Stimulated activated CD8-positive, alpha-beta memory T cell treated with anti-CD3 and anti-CD28 coated beads, Interleukin-7, amount 100 ng/mL, for 4 hours (primary cell): ENCODE measurements at places on chromosomes 13 and 19.
A peak's percentile ranks its signal among the peaks of the same experiment; 100 is the strongest.

GRCh38 chr13:19864746-19865309 lies 1.4 kb upstream of the ZMYM5 start:
- peak; percentile 53 for DNase-seq

DNA sequence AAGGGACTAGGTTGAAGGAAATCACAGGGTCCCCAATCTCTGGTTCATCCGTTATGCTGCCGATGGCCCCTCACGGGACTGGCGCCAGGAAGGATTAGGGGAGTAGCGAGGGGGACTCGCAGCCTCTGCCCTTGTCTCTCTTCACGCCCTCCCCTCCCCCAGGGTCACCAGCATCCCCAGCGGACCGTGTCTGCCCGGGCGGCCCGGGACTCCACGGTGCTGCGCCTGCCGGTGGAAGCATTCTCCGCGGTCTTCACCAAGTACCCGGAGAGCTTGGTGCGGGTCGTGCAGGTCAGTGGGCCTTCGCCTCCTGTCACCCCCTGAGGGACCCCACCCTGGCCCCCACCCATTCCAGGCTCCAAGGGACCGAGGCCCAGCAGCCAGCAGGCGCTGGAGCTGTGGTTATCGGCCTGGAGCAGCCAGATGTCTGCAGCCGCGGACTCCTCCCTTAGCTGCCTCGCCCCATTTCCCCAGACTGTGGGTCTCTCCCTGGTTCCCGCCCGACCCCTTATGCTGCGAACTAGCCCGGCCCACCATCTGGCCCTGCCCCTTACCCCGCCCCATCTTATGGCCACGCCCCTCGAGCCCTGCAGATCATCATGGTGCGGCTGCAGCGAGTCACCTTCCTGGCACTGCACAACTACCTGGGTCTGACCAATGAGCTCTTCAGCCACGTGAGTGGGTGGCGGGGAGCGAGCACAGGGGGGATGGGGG lies 5.4 kb downstream of the PNPLA6 start:
- DNase-seq = no peak

GRCh38 chr19:13160557-13160956 lies 10.3 kb downstream of the IER2 start:
- DNase-seq = no peak

DNA sequence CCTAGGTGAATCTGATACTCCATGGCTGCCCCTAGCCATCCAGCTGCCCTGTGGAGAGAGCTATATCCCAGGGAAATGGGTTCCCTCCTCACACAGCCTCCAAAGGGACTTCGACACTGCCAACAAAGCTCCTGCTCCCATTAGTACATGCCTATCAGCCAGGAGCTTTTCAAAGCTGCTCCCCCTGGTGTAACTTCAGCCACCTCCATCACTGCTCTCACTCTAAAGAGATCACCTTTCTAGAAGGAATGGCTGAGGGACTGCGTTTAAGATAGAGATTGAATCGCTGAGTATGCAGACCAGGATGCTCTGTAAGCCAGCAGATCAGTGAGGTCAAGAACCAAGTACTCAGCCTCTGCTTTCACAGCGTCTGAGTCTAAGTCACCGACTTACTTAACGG lies 213.7 kb downstream of the NALCN start:
- no peak for DNase-seq

- no peak for DNase-seq
Measured at GRCh38 chr13:44719857-44720671, 143.9 kb upstream of the TSC22D1 start.

- no peak for DNase-seq
Measured at GRCh38 chr13:99279637-99280036, 21.5 kb upstream of the GPR18 start.

DNA sequence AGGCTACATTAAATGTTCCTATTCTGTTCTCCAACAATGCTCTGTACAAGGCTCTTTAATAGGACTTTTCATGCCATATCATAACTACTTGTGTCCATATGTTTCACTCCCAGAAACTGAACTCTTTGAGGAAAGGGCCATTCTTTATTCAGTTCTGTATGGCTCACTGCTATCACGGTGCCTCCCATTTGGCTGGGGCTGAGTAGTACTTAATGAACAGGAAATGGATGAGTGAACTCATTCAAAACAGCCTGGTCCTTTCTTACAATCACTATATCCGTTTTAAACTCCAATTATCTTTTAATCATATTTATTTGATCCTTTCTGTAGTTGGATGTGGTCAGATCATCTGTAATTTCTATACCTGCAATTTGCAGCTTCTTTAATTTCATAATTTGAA lies 410.6 kb downstream of the TBC1D4 start:
- DNase-seq = no peak

- DNase-seq = no peak
Measured at GRCh38 chr13:63393112-63393511, 1977.5 kb upstream of the PCDH20 start.

- DNase-seq = peak; percentile 22
Measured at GRCh38 chr13:51832471-51833152, 12.4 kb downstream of the TMEM272 start.

GRCh38 chr13:108037348-108037747 lies 178.0 kb downstream of the LIG4 start:
- no peak for DNase-seq

GRCh38 chr13:76812206-76812897 lies 73.9 kb downstream of the KCTD12 start:
- no peak for DNase-seq

GRCh38 chr13:21308906-21309305 lies 132.4 kb downstream of the MRPL57 start:
- DNase-seq = no peak

DNA sequence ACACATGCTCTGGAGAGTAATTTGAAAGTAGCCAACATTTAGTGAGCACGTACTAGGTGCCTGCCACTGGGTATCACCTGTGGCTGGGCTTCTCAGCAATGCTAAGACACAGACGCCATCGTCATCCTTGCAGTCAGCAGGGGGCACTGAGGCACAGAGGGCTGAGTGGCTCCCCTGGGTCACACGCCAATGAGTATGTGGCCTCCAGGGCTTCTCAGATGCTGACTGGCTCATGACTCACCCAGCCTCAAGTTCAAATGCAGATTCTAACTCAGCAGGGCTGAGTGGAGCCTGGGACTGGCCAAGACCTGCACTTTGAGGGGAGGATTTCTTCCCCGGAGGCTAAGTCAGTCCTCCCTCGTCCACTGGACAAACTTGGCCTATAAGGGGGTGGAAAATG lies 115.1 kb upstream of the CACNA1A start:
- peak; percentile 17 for DNase-seq

DNA sequence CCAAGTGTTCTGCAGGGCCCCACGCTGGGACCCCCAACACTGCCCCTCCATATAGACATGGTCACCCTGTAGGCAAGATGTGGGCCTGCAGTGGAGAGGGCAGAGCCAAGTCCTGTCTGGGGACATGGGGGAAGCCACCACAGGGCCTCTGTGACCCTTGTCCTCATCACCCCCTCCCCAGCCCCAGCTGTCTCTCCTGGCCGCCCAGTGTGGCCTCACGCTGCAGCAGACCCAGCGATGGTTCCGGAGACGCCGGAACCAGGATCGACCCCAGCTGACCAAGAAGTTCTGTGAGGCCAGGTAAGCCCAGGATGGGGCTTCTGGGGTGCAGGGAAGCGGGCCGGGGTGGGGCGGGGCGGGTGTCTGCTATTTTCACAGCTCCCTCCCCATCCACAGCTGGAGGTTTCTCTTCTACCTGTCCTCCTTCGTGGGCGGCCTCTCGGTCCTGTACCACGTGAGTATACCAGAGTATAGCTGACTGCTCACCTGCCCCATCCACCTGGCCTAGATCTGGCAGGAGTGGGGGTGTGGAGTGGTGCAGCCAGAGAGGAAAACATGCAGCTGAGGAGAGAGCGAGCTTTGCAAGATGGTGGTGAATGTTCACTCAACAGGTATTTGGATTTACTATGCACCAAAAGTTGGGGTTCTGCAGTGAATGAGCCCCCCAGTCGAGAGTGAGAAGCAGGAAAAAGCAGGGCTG lies 46.4 kb downstream of the CERS4 start:
- DNase-seq = no peak

DNA sequence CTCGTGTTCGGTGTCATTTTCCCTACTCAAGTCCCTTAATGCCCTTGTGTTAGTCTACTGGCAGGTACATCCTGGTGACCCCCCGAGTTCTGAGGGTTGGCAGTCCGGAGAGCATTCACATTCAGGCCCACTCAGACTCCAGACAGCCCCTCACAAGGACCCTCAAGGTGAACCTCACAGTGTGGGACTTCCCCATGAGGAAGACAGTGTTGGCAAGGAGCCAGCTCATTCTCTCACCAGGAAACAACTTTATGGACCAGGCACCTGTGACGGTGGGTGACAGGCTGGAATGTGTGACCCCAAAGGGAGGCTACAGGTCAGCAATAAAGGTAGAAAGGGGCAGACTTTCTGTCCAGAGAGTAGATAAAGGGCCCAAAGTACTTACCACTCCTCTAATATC lies 24.5 kb downstream of the RDH8 start:
- DNase-seq = no peak

GRCh38 chr19:46376241-46377153 lies 29.6 kb downstream of the PPP5C start:
- no peak for DNase-seq

DNA sequence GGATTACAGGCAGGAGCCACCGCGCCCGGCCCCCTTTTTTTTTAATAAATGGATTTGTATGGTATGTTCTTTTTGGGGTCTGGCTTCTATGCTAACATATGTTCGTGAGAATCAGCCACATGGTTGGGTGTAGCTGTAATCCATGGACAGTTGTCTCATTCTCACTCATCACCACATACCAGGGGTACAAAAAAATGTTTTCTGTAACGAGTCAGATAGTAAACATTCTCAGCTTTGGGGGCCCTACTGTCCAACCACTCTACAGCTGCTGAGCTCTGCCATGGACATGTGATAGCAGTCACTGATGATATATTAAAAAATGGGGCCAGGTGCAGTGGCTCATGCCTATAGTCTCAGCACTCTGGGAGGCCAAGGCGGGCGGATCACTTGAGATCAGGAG lies 5.1 kb upstream of the RETN start:
- DNase-seq = no peak

- no peak for DNase-seq
Measured at GRCh38 chr13:33859691-33860303, 41.8 kb downstream of the RFC3 start.

GRCh38 chr13:64680739-64681138 lies 2549.4 kb downstream of the PCDH9 start:
- DNase-seq = no peak

GRCh38 chr19:12841094-12841493 lies 2.8 kb downstream of the MAST1 start:
- DNase-seq = no peak

- DNase-seq = no peak
Measured at GRCh38 chr19:15919243-15919642, 15.1 kb downstream of the CYP4F11 start.

DNA sequence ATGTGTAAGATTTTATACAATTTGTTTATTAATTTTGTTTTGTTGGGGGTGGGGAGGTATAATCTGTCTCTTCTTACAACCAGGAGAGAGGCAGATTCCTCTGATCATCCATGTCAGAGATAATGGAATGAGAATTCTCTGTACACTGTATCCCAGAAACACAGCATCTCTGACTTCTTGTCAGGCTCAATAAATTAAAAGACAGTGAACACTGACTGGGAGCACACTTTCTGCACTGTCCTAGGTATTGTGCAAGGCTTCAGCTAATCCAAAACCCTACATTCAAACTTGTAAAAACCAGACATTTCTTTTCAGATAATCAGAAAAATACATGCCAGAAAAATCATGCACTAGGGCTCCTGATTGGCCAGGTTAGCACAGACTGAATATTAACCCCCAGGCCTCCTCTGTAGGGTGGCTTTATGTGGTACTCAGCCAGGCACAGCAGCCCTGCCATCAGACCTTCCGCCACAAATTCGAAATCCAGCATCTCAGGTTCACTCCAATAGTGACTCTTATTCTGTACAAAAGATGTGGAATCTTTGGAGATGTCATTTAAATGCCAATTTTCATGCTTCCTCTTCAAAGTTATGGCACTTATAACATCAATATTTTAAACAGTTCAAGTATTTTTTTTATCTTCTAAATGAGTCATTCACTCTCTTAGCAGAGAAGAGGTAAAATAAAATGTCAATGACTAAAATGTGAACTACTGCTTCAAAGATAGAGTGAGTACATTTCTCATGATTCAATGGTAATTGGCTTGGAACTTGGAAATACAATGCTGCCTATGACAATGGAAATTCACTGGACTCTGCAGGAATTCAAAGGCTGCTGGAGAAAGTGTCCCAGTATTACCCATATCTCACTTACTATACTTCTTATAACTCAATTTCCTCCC lies 211.5 kb downstream of the KLF12 start:
- no peak for DNase-seq

DNA sequence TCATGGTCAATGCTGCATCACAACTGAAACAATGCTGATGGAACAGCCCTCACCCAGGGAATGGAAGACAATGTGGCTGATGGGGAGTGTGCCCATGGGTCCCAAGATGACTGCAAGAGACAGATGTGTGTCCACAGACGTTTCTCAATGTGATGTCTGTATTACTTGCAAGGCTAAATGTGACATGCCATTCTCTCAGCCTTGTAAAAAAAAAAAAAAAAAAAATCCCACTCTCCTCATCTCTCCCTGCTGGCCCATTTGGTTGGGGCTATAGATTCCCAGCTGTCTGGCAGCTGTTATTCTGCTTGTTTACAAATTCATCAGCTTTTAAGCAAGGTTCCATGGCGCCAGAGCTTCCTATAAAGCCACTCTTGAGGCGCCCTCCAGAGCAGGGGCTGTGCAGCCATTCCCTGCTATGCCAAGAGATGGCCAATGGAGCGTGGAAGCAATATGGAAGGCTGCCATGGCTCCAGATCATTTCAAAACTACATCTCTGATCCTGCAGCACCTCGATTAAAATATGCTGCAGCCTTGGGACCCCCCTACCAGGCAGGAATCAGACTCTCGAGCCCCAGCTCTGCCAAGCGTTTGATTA lies 294.8 kb downstream of the FOXO1 start:
- no peak for DNase-seq

GRCh38 chr19:33175156-33175782 lies 18.9 kb upstream of the LRP3 start:
- no peak for DNase-seq

DNA sequence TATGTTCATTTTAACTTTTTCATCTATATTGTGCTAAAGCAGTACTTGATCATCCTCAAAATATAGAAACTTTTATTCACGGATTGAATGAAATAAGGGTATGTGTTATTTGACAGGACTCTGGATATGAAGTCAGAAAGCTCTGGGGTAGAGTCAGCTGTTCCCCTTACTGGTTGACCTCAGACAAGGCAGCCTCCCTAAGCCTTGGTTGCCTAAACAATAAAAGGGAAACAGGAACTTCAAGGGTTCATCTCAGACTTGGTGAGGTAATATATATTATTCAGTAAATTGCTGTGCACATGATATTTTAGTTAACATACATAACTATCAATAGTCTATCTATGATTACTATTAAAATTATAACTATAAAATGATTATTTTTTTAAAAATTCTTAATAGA lies 13.6 kb downstream of the POLR1D start:
- no peak for DNase-seq
